Purkinje cell (primary cell): ENCODE measurements at places on chromosomes 1 and 21. TPM values are rescaled to one million over a fixed set of nuclear protein-coding genes. Genes with fewer than 3 reads are reported as not detected.

MCOLN2 gene
- polyA plus RNA-seq = not detected in 2 replicates

LCA5L gene
- 1.5 and 3.0 TPM in 2 replicates for polyA plus RNA-seq

LRRIQ3 gene
- 3.3 and 4.6 TPM in 2 replicates for polyA plus RNA-seq

PADI2 gene
- polyA plus RNA-seq = 1.3 and 1.5 TPM in 2 replicates

SPRR4 gene
- not detected in 2 replicates for polyA plus RNA-seq

OR2L8 gene
- not detected in 2 replicates for polyA plus RNA-seq
